ENCODE measurements at places on chromosomes 6 and 20. TPM values are rescaled to one million over a fixed set of nuclear protein-coding genes. Genes with fewer than 3 reads are reported as not detected.

TCF15 gene
- total RNA-seq = 0.61 TPM

UST gene
- 16.5 TPM for total RNA-seq

PEDS1 gene
- 12.4 TPM for total RNA-seq

TBC1D7 gene
- 10.2 TPM for total RNA-seq

DNA sequence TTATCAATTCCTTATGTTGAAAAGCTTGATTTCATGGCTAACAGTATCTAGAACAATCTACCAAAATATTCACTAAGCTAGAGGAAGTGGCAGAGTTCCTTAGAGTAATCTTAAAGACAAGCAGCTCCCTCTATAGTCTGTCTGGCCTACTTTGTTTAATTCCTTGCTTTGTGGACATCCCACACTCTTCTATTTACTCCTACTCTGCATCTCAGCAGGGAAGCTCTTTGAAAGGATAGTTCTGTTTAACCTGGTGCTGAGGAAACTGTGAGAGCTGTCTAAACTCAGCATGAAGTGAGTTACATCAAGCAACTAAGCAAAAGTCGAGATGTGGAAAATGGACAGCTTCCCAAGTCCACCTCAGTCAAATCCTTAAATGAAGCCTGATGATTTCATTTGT is 4.3 kb downstream of the REV3L start:
- H3K36me3 ChIP-seq = no peaks in the 10 kb centered on the region
- no peak overlapping the region for H3K4me3 ChIP-seq
- DNase-seq = no peak
- no peaks in the 10 kb centered on the region for H3K27me3 ChIP-seq
- no peak overlapping the region for H3K27ac ChIP-seq

GRCh38 chr6:31498748-31499147 is 803 bp downstream of the MICB start:
- no peak for DNase-seq
- H3K27me3 ChIP-seq = no peaks in the 10 kb centered on the region
- H3K4me3 ChIP-seq = no peak overlapping the region
- no peak overlapping the region for H3K27ac ChIP-seq

DNA sequence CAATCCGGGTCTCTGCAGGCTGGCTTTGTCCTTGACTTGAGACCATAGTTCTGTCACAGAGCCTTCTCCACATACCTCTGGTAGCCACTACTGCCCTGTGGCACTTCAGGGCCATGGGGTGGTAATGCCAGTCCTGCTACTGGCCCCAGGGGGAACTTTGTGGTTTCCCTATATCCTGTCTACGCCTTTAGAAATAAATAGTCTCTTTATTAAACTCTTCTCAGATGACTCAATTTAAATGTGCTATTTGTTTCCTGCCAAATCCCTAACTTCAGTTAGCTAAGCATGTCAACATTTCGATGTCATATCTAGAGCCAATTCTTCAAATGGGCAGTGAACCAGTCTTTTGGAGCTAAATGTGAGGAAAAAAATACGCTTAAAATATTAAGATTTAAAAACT is 60.1 kb downstream of the SEL1L2 start:
- H3K4me3 ChIP-seq = no peak overlapping the region
- no peak overlapping the region for H3K27ac ChIP-seq
- no peak for DNase-seq
- peaks cover 2% of the 10 kb centered on the region for H3K4me1 ChIP-seq
- no peaks in the 10 kb centered on the region for H3K36me3 ChIP-seq
